ENCODE measurements at places on chromosomes 16 and 17.
A peak's percentile ranks its signal among the peaks of the same experiment; 100 is the strongest.

DNA sequence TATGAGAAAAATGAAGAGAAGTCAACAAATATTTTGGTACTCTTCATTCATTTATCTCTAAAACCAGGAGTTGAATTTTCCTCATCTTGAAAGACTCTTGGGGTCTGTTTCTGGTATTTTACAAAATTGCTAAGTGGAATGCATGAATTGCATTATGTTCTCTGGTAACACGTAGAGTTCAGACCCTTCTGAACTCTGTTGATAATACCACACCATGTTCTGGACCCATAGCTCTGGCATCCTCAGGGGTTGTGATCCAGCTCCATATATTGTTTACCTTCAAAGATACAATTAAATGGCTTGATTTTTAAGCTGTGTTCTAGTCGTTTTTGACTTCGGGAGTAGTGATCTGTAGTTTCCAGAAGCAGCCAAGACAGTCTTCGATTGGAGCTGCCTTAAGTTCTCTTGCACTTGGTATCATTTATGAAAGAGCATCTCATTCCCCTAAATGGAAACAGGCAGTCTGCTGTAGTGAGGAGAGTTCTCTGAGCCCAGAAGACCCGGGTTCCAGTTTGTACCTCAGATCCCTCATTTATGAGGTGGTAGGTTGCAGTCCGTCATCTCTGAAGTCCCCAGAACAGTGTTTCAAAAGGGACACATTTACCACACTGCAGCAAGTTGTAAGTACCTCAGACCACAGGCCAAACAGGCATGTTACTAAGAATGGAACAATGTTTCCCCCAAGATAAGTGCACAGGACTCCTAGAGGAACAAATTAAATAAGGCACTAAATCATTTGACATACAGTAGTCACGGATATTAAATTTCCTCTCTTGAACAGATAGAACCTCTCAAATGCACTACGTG is 9.6 kb downstream of the PSMD7 start:
- no peaks in the 10 kb centered on the region for H3K27me3 ChIP-seq
- no peak overlapping the region for H3K4me3 ChIP-seq
- DNase-seq = no peak
- H3K27ac ChIP-seq = no peak overlapping the region
- H3K4me1 ChIP-seq = no peaks in the 10 kb centered on the region

DNA sequence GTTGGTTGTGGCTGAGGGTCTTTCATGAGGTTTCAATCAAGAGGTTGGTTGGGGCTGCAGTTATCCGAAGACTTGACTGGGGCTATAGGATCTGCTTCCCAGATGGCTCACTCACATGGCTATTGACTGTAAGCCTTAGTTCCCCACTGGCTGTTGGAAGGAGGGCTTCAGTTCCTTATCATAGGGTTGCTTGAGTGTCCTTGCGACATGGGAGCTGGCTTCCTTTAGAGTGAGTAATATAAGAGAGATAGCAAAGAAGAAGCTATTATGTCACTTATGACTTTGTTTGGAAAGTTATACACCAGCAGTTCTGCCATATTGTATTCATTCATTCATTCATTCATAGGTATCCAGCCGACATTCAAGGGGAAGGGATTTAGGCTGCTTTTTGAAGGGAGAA is 121.4 kb upstream of the WSCD1 start:
- no peaks in the 10 kb centered on the region for H3K36me3 ChIP-seq
- peaks cover 21% of the 10 kb centered on the region for H3K27me3 ChIP-seq
- no peak overlapping the region for H3K27ac ChIP-seq
- no peak overlapping the region for H3K4me3 ChIP-seq
- DNase-seq = no peak
- no peaks in the 10 kb centered on the region for H3K4me1 ChIP-seq

GRCh38 chr17:61756561-61756960 is 106.8 kb downstream of the BRIP1 start:
- no peaks in the 10 kb centered on the region for H3K27me3 ChIP-seq
- H3K4me1 ChIP-seq = no peaks in the 10 kb centered on the region

DNA sequence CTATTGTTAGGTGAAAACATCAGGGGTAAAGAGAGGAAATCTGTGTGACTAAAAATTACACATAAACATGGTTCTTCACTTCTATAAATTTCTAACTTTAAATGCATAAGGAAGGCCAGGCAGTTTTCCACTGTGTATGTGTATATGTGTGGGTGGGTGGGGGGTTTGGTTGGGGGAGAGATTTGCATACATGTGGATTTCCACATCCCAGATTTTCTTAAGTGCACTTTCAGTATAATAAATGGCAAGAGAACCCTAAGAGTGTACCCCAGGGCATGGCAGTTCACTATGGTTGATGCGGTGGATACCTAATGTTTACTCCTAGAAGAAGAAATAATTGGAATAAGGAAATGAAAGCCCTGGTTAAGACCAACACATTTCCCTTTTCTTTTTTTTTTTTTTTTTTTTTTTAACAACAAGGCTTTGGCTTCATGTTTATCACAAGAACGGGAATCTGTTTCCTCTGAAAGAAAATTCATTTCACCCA is 451.8 kb upstream of the CCL2 start:
- no peak for DNase-seq
- no peak overlapping the region for H3K27ac ChIP-seq
- H3K4me3 ChIP-seq = no peak overlapping the region
- peaks cover 1% of the 10 kb centered on the region for H3K27me3 ChIP-seq
- H3K4me1 ChIP-seq = no peaks in the 10 kb centered on the region

DNA sequence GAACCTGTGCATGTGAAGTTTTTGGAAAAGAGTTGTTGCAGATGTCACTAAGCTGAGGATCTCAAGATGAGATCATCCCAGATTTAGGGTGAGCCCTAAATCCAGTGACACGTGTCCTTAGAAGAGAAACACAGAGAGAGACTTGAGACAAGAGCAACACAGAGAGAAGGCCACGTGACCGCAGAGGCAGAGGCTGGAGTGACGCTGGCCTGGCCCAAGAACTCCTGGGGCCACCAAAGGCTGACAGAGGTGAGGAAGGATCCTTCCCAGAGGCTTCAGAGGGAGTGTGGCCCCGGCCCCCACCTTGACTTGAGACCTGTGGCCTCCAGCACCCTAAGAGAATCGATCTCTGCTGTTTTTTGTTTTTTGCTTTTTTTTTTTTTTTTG is 12.1 kb upstream of the RHBDF2 start:
- no peak overlapping the region for H3K4me3 ChIP-seq
- no peaks in the 10 kb centered on the region for H3K36me3 ChIP-seq
- peaks cover 9% of the 10 kb centered on the region for H3K27me3 ChIP-seq
- H3K4me1 ChIP-seq = peaks cover 12% of the 10 kb centered on the region
- H3K27ac ChIP-seq = no peak overlapping the region
- DNase-seq = no peak

DNA sequence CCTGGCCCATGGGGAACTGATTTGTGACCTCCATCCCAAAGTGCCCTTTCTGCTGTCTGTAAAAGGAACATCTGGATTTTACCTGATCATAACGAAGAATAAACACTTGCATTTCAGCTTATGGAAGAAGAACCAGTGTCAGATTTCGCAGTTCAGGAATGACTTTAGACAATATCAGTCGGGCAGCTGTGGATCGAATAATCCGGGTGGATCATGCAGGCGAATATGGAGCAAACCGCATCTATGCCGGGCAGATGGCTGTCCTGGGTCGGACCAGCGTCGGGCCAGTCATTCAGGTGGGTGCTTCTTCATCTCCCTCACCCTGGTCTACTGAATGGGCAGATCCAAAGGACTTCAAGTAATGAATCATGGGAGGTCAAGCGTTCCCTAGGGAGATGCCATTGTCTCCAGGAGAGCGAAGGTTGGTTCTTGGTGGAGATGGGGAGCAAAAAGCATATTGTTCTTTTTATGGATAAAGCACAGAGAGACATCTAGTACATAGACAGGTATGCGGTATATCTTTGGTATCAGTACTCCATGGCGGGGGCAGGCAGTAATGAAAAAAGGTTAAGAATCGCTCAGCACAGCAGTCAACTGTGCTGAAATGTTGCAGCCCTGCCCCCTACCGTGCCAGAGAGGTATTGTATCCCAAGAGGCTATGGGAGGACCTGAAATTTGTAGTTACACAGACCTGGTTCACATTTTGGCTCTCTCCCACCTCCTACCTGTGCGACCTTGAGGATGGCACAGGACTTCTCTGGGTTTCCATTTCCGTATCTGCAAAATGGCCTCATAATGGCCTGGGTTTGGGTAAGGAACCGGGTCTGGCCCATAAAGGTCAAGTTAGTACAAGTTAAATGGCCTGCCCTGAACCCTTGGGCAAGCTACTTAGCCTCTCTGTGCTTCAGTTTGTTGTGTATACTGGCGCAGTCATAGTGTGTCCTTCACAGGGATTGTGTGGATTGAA is 4.7 kb downstream of the COQ7 start:
- no peak overlapping the region for H3K27ac ChIP-seq
- H3K4me3 ChIP-seq = no peak overlapping the region
- H3K4me1 ChIP-seq = peaks cover 17% of the 10 kb centered on the region
- peaks cover 6% of the 10 kb centered on the region for H3K36me3 ChIP-seq
- H3K27me3 ChIP-seq = no peaks in the 10 kb centered on the region

GRCh38 chr16:70665113-70665694 is 18.8 kb downstream of the IL34 start:
- H3K27ac ChIP-seq = no peak overlapping the region
- H3K4me1 ChIP-seq = peaks cover 25% of the 10 kb centered on the region
- no peak overlapping the region for H3K4me3 ChIP-seq
- peaks cover 42% of the 10 kb centered on the region for H3K36me3 ChIP-seq
- no peaks in the 10 kb centered on the region for H3K27me3 ChIP-seq
- peak; percentile 77 for DNase-seq

GRCh38 chr17:74419928-74420411 is 11.9 kb upstream of the GPRC5C start:
- no peak overlapping the region for H3K27ac ChIP-seq
- H3K4me3 ChIP-seq = no peak overlapping the region
- H3K4me1 ChIP-seq = peaks cover 21% of the 10 kb centered on the region
- peaks cover 3% of the 10 kb centered on the region for H3K27me3 ChIP-seq

GRCh38 chr16:81521141-81521626 is 76.6 kb downstream of the CMIP start:
- peaks cover 37% of the 10 kb centered on the region for H3K4me1 ChIP-seq
- H3K27me3 ChIP-seq = no peaks in the 10 kb centered on the region
- no peak overlapping the region for H3K27ac ChIP-seq
- peak; percentile 72 for DNase-seq
- no peak overlapping the region for H3K4me3 ChIP-seq

GRCh38 chr16:57604177-57604576 is 24.3 kb upstream of the ADGRG1 start:
- no peak overlapping the region for H3K4me3 ChIP-seq
- no peak overlapping the region for H3K27ac ChIP-seq
- peak; percentile 56 for DNase-seq
- peaks cover 20% of the 10 kb centered on the region for H3K4me1 ChIP-seq
- H3K36me3 ChIP-seq = peaks cover 1% of the 10 kb centered on the region

GRCh38 chr17:6924208-6924607 is 71.6 kb upstream of the ALOX12 start:
- H3K27ac ChIP-seq = peak overlapping the region; percentile 2
- peaks cover 11% of the 10 kb centered on the region for H3K27me3 ChIP-seq
- peaks cover 12% of the 10 kb centered on the region for H3K36me3 ChIP-seq
- no peak for DNase-seq
- H3K4me3 ChIP-seq = no peak overlapping the region
- peaks cover 33% of the 10 kb centered on the region for H3K4me1 ChIP-seq

GRCh38 chr16:46621006-46621933 is at the start of gene SHCBP1:
SHCBP1 (minus strand) TSS chr16:46621379; CDS start chr16:46621359, 20 bp downstream.
- no peaks in the 10 kb centered on the region for H3K27me3 ChIP-seq
- H3K27ac ChIP-seq = peak within 1 kb of the TSS; percentile 69
- H3K4me3 ChIP-seq = peak within 1 kb of the TSS; percentile 82
- peaks cover 19% of the 10 kb centered on the region for H3K4me1 ChIP-seq

DNA sequence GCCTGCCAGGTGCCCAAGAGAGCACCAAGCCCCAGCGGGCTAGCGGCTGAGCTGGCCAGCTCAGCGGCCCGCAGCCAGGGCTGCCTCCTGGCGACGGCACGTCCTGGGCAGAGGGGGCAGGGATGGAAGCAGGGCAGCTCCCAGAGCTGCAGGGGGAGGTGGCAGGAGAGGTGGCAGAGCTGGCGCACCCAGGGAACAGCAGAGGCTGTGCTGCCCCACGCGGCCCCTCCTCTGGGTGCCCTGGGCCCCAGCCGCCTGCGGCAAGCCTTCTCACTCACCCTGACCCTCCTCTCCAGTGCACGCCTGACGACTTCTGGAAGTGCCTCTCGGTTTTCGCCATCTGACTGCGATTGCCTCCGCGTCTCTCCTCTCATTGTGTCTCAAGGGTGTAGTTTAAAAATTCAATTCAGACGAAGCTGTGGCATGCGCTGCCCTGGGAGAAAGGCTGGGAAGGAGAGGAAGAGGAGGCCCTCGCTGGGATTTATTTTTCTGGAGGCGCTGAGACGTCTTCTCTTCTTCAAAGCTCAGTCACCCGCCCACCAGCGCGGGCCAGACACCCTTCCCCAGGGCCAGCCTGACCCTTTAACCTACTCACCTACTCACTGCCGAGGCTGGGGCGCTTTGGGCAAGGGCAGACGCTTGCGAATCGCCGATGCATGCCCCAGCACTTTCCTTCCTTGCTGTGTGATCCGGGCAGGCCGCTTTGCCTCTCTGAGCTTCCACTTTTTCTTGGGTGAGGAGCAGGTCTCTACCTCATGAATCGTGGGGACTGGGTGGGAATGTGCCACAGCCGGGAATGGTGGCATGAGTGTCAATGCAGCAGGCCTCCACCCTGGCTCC is 24.9 kb downstream of the GSE1 start:
- no peak for DNase-seq
- H3K27me3 ChIP-seq = no peaks in the 10 kb centered on the region
- H3K27ac ChIP-seq = no peak overlapping the region
- no peaks in the 10 kb centered on the region for H3K36me3 ChIP-seq

GRCh38 chr17:59783221-59784047 is 76.0 kb downstream of the VMP1 start:
- no peak for DNase-seq
- no peaks in the 10 kb centered on the region for H3K27me3 ChIP-seq
- H3K27ac ChIP-seq = peak overlapping the region; percentile 99
- peak overlapping the region; percentile 1 for H3K4me3 ChIP-seq

DNA sequence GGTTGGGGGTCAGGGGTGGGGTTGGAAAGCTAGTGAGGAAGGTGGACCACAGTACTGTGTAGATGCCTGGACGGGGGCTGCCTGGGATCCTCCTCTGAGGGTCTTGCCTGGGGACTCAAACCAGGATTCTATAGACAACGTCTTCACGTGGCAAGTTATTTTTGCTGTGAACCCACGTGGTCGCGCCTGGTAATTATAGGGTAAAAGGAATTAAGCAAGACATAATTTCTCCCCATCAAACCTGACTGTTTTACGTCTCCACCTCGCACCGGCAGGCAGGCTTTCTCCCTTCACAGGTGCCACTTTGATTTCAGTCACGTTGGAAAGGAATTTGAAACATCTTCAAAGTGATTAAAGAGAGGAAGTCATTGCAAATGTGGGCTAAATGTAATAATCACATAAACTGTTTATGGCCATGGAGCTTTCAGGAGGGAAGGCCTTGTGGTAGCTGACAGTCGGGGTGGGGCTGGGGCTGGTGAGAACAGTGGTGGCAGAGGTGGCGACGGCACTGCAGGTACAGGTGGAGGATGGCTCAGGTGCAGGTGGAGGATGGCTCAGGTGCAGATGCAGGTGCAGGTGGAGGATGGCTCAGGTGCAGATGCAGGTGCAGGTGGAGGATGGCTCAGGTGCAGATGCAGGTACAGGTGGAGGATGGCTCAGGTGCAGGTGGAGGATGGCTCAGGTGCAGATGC is 197.1 kb upstream of the NLRP1 start:
- no peaks in the 10 kb centered on the region for H3K27me3 ChIP-seq
- peaks cover 12% of the 10 kb centered on the region for H3K4me1 ChIP-seq
- no peak for DNase-seq

GRCh38 chr17:6517062-6517461 is 39.3 kb downstream of the PITPNM3 start:
- peaks cover 1% of the 10 kb centered on the region for H3K36me3 ChIP-seq
- no peak overlapping the region for H3K27ac ChIP-seq
- no peak overlapping the region for H3K4me3 ChIP-seq
- no peaks in the 10 kb centered on the region for H3K27me3 ChIP-seq

- H3K36me3 ChIP-seq = no peaks in the 10 kb centered on the region
- no peak overlapping the region for H3K4me3 ChIP-seq
- H3K27ac ChIP-seq = no peak overlapping the region
- H3K4me1 ChIP-seq = peaks cover 12% of the 10 kb centered on the region
- H3K27me3 ChIP-seq = no peaks in the 10 kb centered on the region
Observed at GRCh38 chr17:49583889-49584288, 8.2 kb downstream of the NXPH3 start.

All from chondrocyte (in vitro differentiated cells).